ENCODE measurements at places on chromosomes 11 and 22.
A peak's percentile ranks its signal among the peaks of the same experiment; 100 is the strongest.

GRCh38 chr11:110777775-110778174, 65.5 kb upstream of the ARHGAP20 start:
- peak; percentile 75 for DNase-seq

DNA sequence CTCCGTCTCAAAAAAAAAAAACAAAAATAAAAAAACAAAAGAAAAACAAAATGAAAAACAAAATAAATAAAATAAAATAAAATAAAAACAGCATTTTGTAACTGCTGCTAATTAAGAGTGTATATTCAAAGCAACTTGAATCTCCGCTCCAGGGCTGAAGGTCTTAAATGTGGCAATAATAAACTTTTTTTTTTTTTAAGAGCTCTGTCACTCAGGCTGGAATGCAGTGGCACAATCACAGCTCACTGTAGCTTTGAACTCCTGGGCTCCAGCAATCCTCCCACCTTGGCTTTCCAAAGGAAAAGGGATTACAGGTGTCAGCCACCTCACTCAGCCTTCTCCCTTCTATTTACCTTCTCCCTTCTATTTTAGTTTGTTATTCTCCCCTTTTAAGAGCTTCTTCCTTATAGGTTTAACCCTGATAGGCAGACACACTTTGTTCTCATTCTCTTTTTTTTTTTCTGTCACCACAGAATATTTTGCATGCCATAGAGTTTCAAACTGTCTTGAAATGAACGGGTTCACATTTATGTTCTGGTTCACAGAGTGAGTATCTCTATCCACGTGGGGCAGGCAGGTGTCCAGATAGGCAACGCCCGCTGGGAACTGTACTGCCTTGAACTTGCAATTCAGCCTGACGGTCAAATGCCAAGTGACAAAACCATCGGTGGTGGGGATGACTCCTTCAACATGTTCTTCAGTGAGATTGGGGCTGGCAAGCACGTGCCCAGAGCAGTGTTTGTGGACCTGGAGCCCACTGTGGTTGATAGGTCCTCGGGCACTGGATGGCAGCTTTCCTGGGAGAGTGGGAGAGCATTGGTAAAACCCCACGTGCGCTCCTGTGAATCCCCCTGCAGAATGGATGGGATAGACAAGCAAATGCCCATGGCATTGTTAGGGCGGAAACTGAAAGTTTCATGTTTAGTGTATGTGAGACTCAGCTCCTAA, 19.4 kb downstream of the LRRC74B start:
- DNase-seq: no peak

GRCh38 chr11:70420008-70420464, 21.7 kb downstream of the CTTN start:
- peak; percentile 85 for DNase-seq

DNA sequence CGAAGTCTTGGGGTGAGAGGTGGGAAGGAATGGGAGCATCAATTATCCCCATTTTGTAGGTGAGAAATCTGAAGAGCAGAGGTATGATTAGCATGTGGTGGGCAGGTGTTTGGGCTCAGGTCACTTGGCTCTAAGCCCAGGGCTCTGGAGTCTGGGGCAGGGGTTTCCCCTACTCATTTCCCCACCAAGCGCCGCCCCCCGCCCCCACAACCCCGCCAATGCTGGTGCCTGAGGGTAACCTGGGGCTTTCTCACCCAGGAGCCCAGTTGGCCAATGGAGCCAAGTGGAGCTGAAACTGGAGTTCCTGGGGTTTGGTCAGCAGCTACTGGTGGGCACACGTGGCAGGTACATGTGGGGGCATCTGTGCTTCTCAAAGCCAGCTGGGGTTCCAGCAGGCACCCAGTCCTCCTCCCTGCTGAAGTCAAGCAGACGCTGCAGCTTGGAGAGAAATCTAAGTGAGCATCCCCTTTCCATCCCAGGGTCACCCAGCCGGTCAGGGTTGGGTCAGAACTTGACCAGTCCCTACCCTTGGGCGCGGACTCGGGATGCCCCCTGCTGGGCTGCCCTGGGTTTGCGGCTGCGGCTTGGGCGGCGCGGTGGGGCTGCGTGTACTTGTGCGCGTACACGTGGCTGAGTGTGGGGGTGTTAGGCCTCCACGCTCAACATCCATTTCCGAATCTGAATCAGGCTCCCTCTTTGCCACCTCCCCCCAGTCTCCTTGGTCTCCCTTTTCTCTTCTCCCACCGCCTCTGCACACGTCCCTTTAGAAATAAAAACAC, 1.7 kb upstream of the CHRM1 start:
- DNase-seq: no peak

- DNase-seq: no peak
Measured at GRCh38 chr11:12798609-12799011, 124.4 kb downstream of the TEAD1 start.

DNA sequence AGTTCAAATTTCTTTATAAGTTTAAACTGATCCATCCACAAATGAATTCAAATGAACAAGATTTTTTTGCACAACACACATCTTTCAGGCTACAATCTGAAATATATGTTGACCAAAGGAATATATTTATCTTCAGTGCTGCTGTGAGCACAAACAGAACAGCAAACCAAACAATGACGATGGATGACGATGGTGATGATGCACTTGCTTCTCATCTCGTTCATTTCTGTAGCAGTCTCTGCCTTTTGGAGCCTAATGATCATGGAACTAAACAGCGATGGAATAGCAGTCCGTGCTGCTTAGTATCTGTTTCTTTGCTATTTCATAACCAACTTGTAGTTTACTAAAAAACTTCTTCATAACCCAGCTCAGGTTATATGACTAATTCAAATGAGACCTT, 220.7 kb upstream of the BLID start:
- no peak for DNase-seq

GRCh38 chr11:31628111-31628510, 118.5 kb downstream of the ELP4 start:
- no peak for DNase-seq

- no peak for DNase-seq
Measured at GRCh38 chr11:115282923-115283322, 221.3 kb downstream of the CADM1 start.

GRCh38 chr11:73428227-73428626, 52.0 kb downstream of the RELT start:
- DNase-seq: no peak

DNA sequence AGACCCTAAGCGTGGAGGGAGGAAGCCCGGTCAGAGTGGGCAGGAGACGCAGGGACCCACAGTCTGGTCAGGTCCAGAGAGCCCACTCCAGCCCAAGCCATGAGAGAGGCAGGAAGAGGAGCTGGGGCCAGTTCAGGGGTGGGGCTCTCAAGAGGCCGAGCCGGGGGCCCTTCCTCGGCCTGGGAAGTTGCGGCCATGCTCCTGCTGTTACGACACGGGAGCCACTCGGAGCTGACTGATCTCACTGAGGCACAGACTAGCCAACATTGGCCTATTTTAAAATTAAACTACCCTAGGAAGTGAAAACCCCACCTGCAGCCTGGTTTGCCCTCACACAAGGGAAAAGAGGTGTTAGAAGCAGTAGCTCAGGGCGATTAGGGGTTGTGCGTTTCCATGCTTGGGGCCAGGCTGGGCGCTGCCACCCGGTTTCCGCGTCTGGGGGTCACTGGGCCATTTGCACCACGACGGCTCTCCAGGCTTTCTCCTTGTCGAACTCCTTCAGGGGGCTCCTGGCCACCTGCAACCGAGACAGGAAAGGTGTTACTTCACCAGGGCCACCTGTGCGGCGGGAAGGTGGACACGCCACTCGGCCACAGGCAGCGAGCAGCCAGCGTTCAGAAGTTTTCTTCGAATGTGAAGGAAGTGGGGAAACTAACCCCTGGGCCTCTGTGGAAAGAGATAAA, 3.2 kb upstream of the TTLL8 start:
- DNase-seq: no peak

DNA sequence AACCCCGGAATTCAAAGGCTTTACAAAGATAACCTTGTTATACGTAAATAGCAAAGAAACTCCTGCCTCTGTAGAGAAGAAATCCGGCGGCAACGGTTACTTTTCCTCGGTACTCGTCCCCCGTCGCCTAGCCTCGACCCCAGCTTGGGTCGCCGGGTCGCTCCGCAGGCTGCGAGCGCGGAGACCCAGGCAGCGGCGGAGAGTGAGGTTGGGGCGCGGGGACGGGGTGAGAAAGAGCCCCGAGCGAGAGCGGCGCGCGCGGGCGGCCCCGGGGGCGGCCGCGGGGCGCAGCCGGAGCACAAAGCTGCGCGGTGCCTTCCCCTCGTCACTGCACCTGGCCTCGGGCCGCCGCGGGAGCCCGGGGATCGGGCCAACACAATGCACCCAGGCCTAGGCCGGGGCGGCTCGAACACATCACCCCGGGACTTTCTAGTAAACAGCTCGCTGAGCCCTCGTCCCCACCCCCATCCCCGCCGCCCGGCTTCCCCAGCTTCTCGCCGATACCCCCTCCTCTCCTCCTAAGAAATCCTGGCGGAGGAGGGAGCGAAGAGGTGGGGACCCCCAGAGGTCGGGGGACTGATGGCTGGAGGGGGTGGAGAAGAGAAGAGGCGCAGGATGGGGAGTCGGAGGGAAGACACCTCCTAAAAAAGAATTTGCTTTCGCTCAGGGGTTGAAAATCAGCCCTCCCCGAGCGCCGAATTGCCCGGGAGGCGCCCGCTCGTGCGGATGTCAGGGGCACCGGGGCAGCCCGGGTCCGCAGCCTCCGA, 845 bp downstream of the MPPED2 start:
- DNase-seq: no peak

GRCh38 chr22:24583221-24584165, 9.4 kb downstream of the LRRC75B start:
- peak; percentile 9 for DNase-seq

- DNase-seq: no peak
Measured at GRCh38 chr11:5536482-5536881, 11.9 kb downstream of the OR52H1 start.

GRCh38 chr22:24426851-24427499, 424 bp upstream of the ADORA2A start:
- no peak for DNase-seq

DNA sequence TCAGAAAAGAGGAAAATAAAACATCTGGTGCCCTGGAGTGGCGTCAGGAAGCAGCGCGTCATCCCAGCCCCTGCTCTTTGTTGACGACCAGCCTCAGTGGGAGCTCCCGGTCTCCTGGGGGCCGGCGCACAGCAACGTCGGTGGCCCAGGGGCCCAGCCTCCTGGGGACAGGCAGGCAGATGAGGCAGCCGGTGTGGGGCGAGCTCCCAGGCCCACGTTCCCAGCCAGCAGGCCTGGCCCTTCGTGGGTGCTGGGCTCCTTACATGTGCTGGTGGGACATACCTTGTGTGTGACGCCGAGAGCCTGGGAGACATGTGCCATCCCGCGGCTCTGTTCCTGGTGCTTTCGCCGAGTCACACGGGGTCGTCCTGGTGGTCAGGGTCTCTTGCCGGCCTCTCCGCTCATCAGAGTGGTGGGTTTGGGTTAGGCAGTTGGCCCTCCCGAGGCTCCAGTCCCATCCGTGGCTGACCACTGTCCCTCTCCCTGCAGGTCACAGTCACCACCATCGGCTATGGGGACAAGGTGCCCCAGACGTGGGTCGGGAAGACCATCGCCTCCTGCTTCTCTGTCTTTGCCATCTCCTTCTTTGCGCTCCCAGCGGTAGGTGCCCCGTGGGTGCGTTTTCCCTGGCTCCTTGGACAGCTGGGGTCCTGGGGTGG, 116.7 kb downstream of the KCNQ1OT1 start:
- no peak for DNase-seq

GRCh38 chr11:27020751-27021150, 19.9 kb upstream of the BBOX1 start:
- no peak for DNase-seq

- no peak for DNase-seq
Measured at GRCh38 chr22:44393066-44393465, 80.3 kb upstream of the SHISAL1 start.

DNA sequence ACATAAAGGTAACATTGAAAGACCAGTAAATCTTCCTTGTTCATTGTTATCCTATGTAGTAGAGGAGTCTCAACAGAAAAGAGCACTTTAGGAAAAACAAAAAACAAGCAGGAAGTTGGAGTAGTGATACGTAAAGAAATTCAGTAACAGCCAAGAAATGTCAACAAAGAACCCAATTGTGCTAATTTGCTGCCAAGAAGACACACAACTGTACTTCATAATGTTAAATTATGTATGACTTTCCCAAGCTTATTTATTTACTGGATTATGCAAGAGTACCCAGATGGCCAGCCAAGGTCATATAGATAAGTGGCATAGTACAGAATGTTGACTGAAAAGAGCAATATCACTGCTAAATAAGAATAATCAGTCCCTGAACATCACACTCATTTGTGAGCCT, 264.7 kb upstream of the CCDC179 start:
- no peak for DNase-seq

- DNase-seq: peak; percentile 36
Measured at GRCh38 chr11:125163431-125164063, 1.0 kb upstream of the PKNOX2 start.

DNA sequence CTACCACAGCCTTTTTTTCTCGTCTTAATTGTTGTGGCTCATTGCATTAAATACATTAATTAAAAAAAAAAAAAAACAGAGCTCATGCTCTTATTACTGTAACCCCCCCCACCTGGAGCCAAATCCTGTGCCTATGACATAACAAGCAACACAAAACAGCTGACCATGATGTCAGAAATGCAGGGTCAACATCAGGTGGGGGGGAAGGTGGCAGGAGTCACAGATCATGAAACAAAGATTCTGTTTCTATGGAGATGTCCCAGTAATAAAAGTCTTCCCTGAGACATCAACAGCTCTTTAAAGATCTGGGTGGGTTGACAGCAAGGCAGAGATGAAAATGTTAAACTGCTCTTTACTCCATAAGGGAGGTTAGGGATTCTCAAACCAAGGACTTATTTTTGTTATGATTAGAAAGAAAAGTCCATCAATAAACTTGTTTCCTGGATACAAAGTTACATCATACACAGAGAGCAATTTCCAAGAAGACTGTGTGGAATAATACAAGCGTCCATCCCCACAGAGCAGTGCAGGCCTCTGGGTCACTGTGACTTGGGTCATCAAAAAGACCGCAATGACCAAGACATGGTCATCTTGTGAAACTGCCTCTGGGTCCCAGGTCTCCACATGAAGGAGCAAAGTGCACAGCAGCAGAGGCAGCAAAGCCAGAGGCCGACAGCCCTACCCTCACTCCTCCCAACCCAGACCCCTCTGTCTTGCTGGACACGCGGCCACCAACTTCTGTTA, 42.7 kb upstream of the CYP2D6 start:
- DNase-seq: no peak

DNA sequence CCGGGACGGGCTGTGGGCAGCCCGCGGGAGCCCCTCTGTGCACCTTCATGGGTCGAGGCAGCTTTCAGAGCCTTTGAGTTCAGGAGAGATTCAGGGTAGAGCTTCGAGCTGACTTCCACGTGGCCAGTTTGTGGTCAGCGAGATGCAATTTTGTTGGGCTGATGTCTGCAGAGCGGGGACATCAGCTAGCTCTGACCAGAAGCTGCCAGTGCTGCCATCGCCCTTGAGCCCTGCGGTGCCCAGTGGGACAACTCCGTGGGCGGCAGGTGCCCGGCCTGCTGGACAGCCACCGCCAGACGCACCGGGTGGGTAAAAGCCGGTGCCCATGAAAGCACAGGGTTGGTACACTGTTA, 719 bp downstream of the TALDO1 start:
- DNase-seq: no peak

GRCh38 chr11:120357620-120358019, 21.4 kb downstream of the ARHGEF12 start:
- no peak for DNase-seq

GRCh38 chr11:57547854-57548377, 10.5 kb downstream of the SMTNL1 start:
- DNase-seq: no peak
